ENCODE measurements at places on chromosomes 5 and 9.
A peak's percentile ranks its signal among the peaks of the same experiment; 100 is the strongest.

DNA sequence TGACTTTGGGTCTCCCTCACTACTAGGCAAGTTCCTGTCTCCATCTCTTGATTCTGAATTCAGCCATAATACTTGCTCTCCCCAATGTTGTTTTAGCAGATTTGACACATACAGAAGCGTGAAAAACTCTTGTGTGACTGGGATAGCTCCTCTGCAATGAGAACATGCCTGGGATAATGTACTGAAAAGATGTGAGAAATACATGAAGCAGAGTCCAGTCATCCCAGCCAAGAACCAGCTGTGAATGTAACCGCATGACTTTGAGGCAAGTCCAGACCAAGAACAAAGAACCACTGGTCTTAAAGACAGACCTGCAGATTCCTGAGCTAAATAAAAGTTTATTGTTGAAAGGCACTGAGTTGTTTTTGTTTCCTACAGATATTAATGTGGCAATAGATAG, 135.0 kb downstream of the NMUR2 start:
- DNase-seq, result no peak

- DNase-seq, result no peak
Observed at GRCh38 chr5:155270725-155271124, 257.2 kb downstream of the KIF4B start.

DNA sequence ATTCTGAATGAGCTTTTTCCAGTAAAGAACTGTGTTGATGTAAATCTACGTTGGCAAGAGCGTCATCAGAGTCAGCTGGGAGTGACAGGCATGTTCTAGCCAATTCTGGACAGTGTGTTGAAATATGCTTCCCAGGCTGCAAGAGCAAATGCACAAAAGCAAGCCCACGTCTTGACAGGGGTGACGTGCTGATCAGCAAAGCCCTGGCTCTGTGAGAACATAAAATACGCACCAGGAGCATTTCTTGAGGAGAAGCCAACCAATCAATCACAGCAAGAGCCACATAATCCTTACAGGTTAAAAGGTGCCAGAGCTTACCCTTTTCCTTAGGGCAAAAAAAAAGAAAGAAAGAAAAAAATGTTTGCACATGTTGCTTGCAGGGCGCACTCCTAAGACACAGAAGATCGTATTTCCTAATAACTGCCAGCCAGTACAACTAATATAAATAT, 148.1 kb downstream of the PDE4D start:
- DNase-seq, result no peak

DNA sequence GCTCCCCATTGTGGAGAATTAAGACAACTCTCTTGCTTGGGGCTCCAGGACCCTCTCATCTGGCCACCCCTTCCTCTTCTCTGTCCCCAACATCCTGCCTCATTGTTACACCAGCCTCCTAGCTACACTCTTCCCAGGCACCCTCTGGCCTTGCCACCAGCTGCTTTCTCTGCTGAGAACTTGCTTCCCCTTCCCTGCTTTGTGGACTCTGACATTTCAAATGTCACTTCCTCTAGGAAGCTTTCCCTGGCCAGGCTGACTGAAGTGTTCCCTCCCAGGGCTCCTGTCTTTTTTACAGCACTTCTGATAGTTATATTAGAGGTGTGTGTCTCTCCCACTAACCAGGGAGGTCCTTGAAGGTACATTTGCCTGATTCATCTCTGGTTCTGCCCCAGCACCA, 194.0 kb upstream of the KLF4 start:
- no peak for DNase-seq

GRCh38 chr9:106843371-106843770, 19.6 kb upstream of the ZNF462 start:
- DNase-seq, result no peak

DNA sequence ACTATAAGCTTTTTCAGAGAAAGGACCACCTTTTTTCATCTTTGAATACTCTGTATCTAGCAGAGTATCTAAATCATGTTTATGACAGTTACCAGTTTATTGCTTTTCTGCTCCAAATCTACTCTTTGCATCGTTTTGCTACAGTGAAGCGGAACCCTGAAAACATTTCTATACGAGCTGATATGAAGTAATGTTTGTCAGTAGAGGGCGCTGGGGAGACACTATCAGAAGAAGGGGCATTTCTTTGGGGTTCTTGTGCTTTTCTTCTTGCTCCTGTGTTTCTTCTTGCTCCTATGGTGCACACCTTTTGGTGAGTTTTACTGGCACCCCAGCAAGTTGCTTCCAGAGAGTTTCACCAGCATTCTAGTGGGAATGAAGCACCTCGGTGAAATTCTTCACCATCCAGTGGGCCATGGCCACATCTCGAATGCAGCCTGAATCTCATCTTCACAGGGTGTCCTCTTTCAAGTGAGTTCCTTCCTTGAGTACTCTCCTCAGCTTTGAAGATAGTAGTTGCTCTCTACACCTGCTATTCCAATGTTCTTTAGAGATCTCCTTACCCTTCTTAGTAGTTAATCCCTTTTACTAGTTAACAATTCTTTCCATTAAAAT, 98.4 kb downstream of the FGF1 start:
- DNase-seq, result no peak

GRCh38 chr5:59008816-59009473, 426.1 kb downstream of the RAB3C start:
- DNase-seq, result no peak

- DNase-seq, result no peak
Observed at GRCh38 chr9:34430843-34431437, 27.4 kb downstream of the FAM219A start.

- peak; percentile 20 for DNase-seq
Observed at GRCh38 chr9:83937861-83938455, 16.7 kb upstream of the KIF27 start.

DNA sequence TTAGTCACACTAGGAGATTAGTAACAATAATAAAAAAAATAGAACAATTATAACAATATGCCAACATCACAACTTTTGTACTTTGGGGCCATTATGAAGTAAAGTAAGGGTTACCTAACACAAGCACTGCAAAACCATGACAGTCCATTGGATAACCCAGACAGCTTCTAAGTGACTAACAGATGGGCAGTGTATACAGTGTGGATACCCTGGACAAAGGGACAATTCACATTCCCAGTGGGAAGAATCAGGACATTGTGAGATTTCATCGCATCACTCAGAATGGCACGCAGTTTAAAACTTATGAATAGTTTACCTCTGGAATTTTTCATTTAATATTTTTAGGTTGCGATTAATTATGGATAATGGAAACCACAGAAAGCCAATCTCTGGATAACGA, 45.6 kb upstream of the JADE2 start:
- no peak for DNase-seq

DNA sequence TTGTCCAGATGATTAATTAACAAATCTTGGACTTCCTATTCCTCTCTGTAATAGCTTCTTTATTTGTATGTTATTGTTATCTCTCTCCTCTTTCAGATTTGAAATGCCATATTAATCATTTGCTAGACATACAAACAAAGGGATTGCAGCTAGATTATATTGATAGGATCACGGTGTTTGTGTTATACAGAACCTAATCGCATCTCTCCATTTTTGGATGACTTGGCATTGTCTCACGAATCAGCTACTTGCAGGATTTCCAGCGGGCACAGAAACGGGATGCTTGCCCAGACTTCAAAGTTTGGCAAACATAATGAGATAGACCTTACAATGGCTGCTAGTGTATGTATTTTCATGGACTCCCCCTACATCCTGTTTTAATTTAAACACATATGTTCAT, 368.1 kb downstream of the TLE4 start:
- no peak for DNase-seq

- DNase-seq, result no peak
Observed at GRCh38 chr9:16414451-16414850, 456.0 kb downstream of the BNC2 start.

DNA sequence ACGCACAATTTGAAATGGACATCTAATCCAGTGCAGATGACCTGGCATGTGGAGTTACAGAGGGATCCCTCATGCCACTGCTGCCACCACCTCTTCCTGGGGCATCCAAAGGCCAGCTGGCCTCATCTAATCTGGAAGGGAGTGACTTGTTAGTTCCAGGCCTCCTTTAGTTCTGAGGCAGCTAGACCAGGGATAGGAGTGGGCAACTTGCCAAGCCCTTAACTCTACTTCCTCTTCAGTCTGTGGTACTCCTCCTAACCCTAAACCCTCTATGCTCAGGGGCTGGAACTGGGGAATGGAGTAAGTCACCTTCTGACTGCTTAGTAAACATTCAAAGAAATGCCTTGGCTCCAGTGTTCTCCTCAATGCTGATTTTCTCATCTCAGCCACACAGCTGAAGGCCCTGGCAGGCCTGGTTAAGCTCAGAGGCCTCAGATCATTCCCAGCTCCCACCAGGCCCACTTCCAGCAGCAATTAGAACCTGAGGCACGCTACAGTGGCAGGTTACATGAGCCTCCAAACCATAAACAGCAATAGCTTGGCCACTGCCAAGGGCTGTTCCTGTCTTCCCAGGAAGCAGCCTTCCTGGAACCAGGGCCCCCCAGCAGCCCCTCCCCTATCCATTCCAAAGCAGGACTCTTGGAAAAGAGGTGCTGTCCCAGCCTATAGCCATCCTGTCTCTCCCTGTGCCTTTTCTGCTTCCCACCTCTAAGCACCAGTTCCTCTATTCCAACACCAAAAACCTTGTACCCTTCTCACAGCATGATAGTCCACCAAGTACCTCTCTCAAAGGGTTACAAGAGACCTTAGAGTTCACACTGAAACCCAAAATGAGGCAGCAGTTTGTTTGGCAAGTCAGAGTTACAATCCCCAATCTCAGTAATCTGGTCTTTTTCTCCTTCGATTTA, 2.0 kb downstream of the EIF4EBP3 start:
- no peak for DNase-seq

DNA sequence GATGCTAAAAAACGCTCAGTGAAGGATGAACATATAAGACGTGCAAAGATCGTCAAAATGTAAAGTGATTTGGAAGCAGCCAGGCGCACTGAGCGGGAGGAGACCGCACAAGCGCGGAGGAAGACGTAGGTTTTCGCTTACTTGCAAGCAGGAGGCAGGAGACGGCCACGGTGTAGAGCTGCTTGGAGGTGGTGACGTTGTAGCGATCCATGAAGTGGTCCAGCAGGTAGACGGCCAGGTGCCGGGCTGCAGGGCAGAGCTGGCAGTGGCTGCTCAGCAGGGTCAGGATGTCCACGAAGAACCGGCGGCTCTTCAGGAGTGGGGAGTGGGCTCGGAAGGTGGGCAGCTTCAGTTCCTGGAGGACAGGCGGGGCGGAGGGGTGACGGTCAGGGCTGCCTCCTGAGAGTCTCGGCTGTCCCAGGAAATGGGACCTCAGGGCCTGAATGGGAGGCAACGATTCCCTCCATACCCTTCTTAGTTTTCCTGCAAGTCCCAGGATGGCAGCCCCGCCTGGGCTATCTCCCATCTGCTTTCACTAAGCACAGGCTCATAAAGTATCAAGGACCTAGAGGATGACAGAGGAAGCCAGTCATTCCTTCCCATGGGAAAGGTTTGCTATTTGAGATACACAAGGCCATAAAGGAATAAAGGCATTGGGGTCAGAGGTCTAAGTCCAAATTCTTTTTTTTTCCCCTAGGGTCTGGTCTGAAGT, 31.8 kb downstream of the CCNJL start:
- DNase-seq, result no peak

DNA sequence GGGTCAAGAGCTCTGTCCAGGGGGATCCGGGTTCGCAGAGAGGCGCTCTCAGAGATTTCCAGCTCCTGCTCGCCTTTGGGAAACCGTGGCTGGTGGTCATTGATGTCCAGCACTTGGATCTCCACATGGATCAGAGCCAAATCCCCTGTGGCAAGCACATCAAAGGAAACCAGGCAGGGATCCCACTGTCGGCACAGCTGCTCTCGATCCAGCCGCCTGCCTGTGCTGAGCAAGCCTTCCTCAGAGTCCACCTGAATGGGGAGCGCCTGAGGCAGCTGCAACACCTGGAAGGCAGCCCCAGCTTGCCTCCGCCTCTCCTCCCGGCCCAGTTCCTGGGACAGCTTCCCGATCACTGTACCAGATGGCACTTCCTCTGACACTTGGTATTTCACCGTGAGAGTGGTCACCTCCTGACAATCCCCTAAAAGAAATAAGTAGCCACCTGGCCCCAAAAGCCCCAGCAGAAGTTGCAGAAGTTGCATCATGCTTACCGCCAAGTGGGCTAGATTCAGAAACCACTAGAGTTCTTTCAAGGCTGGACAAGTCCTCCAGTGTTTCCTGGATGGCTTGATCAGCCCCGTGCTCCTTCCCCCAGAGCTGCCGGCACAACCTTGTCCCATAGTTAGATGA, 520 bp downstream of the PCDH12 start:
- no peak for DNase-seq

DNA sequence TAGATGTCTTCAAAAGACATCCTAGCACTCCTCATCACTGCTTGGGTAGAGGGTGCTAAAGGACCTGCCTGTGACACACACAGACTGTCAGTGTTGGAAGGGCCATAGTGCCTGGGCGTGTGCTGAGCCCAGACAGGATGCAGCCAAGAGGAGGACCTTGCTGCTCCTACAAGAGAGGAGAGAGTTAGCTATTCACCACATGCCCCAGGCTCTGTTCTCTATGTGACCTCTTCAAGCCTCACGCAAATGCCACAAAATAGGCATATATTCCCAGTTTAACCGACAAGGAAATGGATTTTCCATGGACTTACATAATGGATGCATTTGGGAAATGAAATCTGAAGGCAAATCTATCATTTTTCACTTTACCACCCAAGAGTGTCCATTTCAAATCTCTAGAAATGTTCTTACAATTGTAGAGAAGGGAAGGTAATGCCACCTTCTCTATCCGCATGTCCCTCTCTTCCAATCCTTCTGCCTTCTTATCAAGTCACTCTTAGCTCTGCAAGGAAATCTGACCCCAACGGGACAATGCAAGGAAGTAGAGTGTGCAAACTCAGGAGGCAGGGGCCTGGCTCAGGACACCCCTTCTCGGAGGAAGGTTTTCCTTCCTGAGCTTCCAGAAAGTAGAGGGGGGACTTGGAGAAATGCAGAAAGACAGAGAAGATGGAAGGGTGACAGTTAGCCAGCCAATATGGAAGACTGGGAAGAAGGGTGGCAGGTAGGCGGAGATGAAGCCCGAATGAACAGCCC, 49.5 kb downstream of the TRIM32 start:
- no peak for DNase-seq

DNA sequence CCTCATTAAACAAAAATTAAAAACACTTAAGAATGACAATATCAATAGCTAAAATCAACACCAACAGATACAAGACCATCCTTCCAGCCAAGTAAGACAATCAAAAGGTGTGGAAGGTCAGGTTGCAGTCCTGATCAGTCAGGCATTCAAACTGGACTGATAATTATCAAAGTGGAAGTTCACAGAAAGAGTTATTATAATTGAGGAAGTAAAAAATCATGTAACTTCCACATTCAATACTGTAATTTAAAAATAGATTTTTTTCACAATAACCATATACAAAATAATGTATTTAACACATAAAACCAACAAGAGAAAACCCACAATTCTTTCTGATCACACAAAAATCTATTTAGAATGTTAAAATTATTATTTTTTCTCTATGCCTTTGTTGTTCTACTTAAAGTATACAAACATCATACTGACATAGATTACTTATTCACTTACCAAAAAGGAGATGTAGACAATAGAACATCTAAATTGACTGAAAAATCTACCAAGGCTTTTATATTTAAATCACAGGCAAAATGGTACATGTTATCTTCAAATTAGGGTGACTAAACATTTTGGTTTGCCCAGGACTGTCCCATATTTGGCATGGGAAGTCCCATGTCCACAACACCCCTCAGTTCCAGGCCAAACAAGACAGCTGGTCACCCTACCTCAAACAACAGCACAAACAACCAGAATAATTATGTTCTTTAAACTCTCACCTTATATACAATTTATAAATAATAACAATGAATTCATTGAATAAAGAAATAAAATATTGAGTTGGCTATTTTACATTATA, 142.5 kb upstream of the SLC24A2 start:
- no peak for DNase-seq
